Kidney epithelial cell (primary cell): ENCODE measurements at places on chromosomes 2 and 18.

DNA sequence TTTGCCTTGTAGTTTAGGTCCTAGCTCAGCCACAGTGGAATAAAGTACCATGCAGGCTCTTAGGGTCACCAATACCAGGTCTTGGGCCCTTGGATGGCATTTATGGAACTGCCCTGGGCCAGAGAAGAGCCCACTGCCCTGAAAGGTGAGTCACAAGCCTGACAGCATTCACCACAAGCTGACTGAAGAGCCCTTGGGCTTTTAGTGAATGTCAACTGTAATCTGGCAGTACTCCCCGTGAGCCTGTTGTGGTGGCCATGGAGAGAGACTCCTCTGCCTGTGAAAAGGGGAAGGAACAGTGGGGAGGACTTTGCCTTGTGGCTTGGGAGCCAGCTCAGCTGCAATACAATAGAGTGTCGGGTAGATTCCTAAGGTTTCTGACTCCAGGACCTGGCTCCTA is 1389.7 kb downstream of the DSC3 start:
- no peak for DNase-seq

DNA sequence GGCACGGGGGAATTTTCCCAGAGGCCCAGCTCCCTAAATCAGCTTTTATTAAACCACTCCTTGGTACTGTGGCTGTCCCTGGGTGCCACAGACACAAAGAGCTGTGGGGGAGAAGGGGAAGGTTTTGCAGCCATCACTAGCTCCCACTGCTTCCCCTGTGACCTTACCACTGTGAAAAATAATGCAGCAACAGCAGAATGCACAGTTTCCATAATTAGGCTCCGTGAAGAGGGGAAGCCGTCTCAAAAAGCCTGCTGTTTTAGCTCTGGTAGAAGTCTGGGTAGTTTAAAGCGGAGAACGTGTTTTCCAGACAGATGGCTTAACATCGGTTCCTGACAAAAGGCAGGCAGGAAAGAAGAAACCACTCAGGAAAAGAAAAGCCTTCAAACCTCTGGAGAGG is 27.5 kb upstream of the CAB39 start:
- DNase-seq, result no peak

DNA sequence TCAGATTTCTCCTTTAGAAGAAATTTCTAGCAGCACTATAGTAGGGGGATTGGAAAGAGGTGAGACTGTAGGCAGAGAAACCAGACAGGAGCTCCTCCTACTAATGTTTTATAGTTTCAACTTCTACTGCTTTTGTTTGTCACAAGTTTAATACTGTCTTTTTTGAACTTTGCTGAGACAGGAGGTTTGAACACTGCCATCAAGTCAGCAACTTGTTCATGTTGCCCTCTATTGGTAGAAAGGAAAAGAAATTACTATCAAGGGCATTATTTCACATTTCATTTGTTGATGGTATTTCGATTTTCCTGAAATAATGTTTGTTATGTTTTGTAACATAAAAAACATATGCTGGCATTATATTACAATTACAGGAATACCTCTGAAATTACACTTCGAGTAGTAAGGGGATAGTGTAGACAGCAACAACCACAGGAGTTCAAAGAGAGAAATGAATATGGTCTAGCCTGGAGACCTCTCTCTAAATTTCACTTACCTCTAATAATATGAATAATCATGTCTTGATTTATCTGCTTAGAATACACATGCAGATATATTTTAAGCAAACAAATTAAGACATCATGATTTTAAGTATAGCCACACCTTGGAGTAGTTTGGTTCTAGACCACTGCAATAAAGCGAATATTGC is 12.4 kb upstream of the CCDC88A start:
- DNase-seq, result no peak

GRCh38 chr2:237268004-237268708 is 145.8 kb downstream of the COL6A3 start:
- no peak for DNase-seq

DNA sequence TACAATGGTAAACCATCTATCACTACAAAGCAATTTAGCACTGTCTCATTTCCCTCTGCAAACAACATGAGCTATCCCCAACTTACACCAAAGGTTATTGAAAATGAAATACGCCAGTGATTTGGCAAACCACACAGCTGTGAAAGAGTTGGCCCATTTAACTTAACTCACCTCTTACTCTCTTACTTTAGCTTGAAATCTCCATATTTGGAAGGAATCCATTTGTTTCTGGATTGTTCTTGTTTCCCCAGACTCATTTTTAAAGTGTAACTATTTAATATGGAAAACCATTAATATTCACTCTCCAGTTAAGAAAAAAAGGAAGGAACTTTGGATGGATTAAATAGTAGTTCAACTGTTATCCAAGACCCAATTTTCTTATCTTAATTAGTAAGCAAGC is 93.7 kb upstream of the TRIB2 start:
- DNase-seq, result no peak

GRCh38 chr2:239264838-239265651 is 135.8 kb downstream of the HDAC4 start:
- DNase-seq, result no peak

DNA sequence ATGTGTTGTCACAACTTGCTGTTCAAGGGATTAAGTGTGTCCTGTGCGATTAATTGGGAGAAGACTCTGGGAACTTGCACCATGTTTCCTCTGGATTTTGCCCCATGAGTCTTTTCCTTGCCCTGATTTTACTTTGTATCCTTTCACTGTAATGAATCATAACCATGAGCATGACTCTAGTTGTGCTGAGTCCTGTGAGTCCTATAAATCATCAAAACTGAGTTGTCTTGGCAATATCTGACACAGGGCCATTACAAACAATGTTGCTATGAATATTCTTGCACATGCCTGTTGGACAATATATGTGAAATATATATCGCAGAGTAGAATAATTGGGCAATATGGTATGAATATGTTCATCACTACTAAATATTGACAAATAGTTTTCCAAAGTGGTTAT is 56.5 kb upstream of the COL5A2 start:
- no peak for DNase-seq

DNA sequence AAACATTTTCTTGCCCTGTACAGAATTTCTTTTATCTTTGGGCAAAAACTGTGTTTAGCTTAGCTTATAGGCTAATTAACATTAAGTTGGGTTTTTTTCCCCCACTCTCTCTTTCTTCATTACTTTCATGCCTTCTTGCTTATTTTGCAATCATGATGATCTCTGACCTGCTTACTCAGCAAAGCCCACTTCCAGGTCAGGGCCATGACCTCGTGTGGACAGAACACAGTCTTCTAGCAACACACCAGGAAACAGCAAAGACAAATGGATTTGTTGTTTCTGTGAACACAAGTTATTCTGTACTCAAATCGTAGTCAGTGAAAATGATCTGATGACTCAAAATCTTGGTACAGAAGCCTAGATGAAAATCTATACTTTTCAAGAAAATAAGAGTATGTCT is 60.7 kb downstream of the SPATS2L start:
- DNase-seq, result no peak

DNA sequence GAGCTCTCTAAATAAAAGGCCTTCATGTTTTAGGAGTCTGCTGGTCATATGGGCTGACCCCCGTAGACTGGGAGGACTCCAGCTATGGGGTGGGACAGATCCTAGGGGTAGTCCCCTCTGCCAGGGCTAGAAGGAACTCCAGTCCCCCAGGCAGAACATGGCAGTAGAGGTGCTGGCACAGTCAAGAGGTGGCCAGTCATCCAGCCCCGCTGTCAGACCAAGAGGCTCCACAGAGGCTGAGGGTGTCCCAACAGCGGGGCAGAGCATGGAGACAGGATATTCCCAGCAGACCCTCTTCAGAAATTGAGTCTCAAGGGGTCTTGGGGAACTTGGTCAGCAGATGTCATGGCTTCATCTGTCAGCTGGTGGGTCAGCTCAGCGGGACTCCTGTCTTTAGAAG is 76.6 kb downstream of the LONRF2 start:
- DNase-seq, result no peak

- no peak for DNase-seq
These were observed 20.0 kb upstream of the RESP18 start for GRCh38 chr2:219352448-219353023.

DNA sequence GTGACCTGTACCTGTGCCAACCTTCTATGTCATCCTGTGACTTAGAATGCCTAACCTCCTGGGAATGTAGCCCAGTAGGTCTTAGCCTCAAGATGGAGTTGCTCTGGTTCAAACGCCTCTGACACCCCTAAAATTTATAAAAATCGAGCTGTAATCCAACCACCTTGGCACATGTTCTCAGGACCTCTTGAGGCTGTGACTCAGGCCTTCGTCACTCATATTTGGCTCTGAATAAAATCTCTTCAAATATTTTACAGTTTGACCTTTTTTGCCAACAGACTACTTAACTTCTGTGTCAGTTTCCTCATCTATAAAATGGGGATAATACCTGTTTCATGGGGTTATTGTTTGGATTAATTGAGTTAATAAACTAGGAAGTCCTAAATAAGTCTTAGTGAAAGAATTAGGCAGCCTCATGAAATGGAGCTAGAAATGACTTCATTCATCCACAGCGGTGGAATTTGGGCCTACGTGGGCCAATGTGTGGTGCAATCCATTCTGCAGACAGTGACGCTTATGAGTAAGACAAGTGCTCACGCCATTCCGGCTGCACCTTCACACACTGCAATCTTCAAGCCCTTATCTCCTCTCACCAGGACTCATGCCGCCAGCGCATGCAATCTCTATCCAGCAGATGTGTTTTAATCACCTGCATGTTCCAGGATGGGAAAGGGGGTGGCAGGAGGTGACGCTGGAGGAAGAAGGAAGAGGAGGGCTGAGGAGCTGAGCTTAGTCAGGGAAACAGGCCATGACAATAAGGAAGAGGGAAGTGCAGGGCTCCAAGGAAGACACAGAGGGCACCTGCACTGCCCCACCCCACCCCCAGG is 2.0 kb upstream of the UBE2F start:
- no peak for DNase-seq

GRCh38 chr2:222499226-222499625 is 74.9 kb downstream of the SGPP2 start:
- DNase-seq, result no peak

DNA sequence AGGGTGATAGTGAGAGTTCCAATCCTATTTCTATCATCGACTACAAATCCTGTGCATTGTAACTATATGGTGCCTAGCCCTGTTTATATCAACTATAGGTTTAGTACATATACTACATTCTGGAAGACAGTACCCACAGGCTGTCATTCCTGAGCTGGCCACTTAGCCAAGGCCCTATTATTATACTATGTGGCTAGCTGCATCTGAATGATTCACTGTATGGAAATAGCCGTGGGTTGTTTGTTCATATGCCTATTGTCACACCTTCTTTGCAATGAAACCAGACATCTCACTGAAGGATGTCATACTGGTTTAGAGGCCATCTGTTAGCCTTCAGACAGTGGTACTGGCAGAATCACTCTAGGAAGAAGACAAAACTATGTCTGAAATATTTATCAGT is 62.3 kb upstream of the FSIP2 start:
- no peak for DNase-seq

GRCh38 chr18:23802817-23803216 is 113.6 kb downstream of the LAMA3 start:
- no peak for DNase-seq

GRCh38 chr2:161042990-161043625 is 117.1 kb upstream of the TANK start:
- no peak for DNase-seq

GRCh38 chr2:156077041-156077742 is 255.3 kb downstream of the NR4A2 start:
- no peak for DNase-seq

GRCh38 chr2:218020281-218020680 is 17.5 kb upstream of the TNS1 start:
- no peak for DNase-seq

DNA sequence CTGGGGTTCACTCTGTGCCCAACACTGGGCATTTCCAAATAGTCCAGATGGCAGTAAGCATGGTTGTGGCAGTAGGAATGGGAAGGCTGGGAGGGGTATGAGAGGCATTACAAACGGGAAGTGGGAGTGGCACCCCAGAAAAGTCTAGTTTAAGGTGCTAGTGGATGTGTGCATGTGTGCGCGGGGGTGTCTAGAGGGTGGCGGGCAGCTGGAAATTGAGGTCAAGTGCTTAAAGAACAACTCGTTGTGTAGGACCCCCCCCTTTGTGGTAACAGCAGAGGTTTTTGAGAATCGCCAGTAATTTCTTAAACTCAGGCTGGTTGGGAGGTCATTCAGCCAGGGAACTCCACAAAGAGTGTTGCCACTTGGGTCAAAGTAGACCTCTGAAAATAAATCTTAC is 69.9 kb downstream of the RHBDD1 start:
- DNase-seq, result no peak

- DNase-seq, result no peak
These were observed 5.9 kb upstream of the FHL2 start for GRCh38 chr2:105404736-105405135.

- no peak for DNase-seq
These were observed 188.0 kb downstream of the CDH7 start for GRCh38 chr18:65938592-65939372.

- DNase-seq, result no peak
These were observed 127.4 kb downstream of the CDC42EP3 start for GRCh38 chr2:37543999-37544557.

GRCh38 chr2:215851082-215851481 is 162.3 kb downstream of the MREG start:
- DNase-seq, result no peak

GRCh38 chr2:209636076-209636475 is 135.6 kb upstream of the UNC80 start:
- no peak for DNase-seq

DNA sequence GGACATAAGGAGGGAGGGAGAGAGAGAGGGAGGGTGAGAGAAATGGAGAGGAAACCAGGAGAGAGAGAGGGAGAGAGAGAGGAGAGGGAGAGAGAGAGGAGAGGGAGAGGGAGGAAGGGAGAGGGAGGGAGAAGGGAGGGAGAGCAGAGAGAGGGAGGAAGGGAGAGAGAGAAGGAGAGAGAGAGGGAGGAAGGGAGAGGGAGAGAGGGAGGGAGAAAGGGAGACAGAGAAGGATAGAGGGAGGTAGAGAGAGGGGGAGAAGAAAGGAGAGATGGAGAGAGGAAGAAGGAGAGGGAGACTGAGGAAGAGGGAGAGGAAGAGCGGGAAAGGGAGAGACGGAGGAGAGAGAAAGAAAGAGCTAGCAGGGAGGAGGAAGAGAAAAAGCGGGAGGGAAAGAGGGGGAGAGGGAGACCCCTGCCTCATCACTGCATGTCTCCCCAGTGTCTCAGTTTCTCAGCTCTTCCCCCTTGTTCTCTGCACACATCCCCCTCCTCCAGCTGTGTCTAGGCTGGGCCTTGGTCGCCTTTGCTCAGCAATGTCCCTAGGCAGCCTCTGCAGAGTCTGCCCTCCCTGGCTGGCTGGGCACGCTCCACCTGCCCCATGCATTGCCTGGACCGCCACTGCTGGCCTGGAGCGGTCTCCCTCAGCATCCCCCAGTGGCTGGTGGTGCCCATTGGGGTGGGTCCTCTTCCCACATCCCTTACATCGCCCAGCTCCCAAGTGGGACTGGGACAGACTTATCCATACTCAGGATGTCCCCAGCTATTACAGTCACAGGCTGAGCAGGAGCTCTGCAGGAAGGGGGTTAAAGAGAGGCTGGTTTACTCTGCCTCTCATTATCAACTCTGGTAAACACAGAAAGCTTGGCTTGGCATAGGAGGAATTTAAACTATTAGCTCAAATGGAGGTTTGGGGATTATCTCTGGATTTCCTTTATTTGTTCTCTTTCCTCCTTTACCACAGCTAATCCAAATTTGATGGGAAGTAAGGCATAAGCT is 85.7 kb upstream of the APCDD1 start:
- DNase-seq, result no peak

- DNase-seq, result no peak
These were observed 130.1 kb downstream of the OLA1 start for GRCh38 chr2:174117951-174118930.
